ENCODE measurements at places on chromosomes 5 and 9. TPM values are rescaled to one million over a fixed set of nuclear protein-coding genes. Genes with fewer than 3 reads are reported as not detected.

Gene SLC36A2
- total RNA-seq, result not detected

Gene LCN9
- total RNA-seq, result not detected

Gene CTXN3
- not detected for total RNA-seq

Gene LNPEP
- 41.4 TPM for total RNA-seq

Gene MYORG
- total RNA-seq, result 2.6 TPM

GRCh38 chr5:135309391-135310327 is 89.4 kb downstream of the MACROH2A1 start:
- DNase-seq, result no peak

DNA sequence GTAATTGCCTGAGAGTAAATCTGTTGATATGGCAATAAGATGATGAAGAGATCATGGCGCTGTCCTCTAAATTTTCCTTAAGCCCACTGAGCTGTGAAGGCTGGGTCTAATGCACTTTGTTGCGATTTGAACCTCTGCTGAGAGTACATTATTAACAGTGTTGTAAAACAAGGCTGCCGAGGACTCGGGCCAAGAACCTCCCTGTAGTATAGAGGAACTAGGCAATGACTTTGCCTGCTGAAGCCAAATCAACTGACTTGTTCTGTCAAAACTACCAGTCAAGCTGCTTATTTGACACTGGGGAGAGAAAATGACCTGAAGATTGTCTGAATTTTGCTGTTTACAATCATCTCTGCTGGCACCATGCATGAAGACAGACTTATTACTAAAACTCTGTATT is 1154.7 kb downstream of the DTWD2 start:
- DNase-seq, result no peak

GRCh38 chr5:54679686-54680085 is 162.1 kb downstream of the SNX18 start:
- DNase-seq, result no peak

GRCh38 chr5:136308212-136308795 is 57.0 kb downstream of the TRPC7 start:
- DNase-seq, result peak; percentile 14

DNA sequence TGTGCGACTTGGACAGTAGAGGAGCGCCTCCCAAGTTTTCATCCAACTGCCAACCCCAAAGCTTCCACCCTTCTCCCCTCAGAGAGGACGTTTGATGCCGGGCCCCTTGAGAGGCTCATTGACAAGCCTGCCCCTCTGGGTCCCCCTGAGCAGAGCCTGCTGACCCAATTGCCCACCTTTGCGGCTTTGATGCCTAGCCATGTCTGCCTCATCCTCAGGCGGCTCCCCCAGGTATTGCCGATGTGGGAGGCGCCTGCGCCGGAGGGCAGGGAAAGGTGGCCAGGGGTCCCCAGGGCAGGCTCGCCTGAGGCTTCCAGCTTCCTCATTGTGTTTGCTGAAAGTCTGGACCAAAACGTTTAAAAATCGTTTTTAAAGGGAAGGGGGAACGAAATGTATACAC is 1.4 kb downstream of the ODF2 start:
- no peak for DNase-seq

DNA sequence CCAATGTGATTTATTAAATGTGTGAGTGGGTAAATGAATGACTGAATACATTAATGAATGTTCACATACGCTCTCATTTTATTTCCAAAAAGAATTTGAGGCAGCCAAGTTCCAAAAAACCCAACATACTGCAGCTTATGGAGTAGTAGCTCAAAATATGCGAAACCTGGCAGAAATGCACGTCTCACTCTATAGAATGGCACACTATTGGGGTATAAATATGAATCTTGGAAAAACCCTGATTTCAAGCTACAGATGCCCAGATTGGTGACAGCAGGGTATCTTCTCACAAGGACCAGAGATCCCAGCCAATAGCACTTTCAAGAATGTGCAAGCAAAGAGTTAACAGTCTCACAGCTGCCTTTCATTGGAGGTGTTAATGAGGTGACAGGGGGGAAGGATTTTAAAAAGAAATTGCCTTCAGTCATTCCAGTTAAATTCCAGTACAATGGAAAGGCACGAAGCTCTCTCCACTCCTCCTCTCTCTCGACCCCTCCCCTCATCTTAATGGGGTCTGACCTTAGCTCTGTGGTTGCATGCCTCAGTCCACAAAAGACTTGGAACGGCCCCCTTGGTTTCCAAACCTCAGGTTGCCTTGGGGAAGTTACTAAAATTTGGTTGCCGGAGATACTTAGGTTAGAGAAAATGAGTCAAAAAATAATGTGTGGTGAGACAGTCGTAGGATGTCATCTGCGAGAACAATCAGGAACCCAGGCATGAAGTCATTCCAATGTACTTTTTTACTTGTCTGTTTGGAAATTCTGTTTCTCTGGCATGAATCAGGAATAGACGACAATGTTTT is 307.4 kb downstream of the NFIB start:
- DNase-seq, result no peak

DNA sequence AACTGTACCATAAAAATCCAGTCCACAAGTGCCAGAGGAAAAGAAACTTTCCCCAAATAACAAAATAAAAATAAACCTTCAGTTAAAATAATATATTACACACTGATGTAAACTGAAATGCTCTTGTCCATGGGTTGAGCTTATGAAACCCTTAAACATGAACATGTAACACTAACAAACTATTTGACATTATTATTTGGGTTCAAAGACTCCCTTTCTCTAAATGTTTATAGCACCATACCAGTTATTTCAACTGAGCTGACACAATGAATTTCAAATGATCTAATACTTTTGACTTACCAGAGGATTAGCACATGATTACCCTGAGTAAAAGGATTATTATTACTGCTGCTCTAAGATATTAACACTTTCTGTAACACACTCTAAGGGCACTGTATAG is 251.1 kb downstream of the BNC2 start:
- no peak for DNase-seq

DNA sequence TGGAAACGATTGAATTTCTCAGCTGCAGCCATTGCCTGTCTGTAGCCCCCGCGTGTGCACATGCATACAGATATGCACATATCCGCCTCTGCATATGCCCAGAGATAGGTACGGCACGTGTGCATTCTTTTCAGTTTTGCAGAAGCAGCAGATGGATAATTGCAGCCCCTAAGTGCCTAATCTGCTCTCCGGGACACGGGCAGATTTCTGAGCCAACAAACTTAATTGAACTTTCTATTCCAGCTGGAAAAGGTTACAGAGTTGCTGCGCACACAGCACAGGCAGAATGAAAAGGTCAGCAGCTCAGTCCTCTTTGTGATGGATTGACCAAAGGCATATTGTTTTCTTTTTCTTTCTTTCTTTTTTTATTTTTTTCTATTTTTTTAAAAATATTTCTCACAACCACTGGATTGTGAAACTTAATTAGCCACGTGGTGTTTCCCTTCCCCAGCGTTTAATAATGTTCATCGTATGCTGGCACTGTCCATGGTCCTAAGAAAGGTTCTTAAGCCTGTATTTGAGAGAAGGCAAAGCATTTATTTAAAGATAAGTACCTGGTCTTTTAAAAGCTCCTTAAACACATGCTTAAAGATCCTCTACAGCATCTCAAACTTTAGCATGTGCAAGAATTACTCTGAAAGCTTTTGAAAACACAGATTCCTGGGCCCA is 270.2 kb upstream of the BRINP1 start:
- peak; percentile 1 for DNase-seq

GRCh38 chr5:81679885-81680284 is 71.0 kb downstream of the SSBP2 start:
- no peak for DNase-seq

DNA sequence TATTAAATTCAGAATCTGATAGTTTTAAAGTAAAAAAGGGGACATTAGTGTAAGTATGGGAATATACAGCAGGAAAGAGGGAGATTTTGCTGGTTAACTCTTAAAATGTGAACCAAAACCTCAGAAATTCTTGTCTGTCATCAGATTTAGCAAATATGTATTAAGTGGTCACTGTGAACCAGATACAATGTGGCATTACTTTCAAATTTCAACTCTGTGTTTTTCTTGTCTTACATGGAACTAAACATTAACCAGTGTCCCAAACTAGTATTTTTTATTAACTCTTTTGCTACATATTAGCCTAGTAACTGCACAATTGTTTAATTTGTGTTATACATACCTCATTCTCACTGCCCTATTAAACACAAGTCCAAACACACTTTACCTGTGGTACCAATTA is 259.9 kb upstream of the RASA1 start:
- DNase-seq, result no peak

- no peak for DNase-seq
Observed at GRCh38 chr5:143739746-143740145, 72.2 kb upstream of the HMHB1 start.

DNA sequence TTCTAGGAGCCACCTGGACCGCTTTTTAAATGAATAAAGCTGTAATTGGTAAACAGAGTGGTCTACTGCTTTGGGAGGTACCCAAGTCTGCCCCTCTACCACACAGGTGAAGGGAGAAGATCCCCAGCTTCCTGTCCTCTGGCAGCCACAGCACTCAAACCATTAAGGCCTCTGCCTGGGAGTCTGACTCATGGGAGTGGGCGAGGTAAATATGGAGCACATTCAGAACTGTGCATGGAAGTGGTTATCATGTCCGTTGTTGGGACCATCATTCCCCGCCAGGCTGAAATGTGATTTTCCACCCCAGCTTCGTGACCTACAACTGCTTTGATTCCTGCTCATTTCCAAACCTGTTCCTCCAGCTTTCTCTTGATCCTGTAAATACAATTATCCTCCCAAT is 59.5 kb upstream of the ALDH1B1 start:
- DNase-seq, result no peak

DNA sequence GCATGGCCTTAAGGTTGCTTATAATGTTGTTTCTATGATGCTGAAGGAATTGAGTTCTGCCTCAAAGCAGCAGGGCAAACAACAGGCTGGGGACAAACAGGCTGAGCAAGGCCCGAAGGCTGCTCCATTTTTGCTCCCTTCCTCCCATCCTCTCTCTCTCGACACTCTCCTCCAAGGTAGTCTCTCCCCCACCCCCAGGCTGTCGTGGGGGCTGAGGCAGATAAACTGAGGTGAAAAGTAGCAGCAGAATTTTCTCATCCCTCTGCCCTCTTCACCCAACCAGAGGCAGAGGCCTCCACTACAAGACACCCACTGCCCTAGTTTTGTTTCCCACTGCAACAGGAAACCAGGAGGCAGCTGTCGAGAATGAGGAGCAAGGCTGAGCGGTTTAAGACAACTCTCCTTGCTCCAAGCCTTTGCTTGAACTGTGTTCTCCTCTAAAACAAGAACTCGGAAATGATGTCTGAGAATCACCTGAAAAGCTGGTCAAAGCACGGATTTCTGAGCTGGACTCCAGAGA is 13.5 kb upstream of the GNA14 start:
- DNase-seq, result peak; percentile 28

GRCh38 chr9:133129001-133129795 is 8.2 kb upstream of the RALGDS start:
- no peak for DNase-seq

- DNase-seq, result peak; percentile 3
Observed at GRCh38 chr9:111730937-111731567, 63.7 kb downstream of the SHOC1 start.

DNA sequence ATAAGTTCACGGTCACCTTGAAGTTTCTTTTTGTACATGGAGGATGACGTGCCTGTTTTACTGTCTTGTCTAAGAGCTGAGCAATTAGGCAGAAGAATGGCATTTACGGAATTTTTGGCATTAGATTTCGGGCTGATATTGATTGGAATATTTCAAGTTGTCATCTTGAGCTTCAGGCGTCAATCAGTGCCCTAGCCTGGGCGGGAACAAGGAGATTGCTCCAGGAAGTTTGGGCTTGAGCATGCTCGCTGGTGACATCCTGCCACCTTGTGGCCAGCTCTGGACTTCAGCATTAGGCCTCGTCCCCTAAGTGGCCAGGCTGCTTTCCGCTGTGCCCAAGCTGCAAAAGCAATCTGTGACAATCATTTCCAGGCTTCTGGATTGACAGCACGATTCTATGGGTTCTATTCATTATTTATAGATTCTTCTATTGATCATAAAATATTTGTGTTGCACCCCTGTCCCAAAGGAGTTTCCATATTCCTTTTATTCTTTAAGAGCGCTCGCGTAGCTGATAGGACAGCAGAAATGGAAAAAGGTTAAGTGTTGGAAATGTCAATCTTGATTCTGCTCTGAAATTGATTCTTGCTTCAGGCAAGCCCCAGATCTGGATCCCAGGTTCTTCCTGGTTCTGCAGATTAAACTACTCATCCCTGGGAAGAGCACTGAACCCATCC is 79.3 kb downstream of the SLC28A3 start:
- DNase-seq, result peak; percentile 83

DNA sequence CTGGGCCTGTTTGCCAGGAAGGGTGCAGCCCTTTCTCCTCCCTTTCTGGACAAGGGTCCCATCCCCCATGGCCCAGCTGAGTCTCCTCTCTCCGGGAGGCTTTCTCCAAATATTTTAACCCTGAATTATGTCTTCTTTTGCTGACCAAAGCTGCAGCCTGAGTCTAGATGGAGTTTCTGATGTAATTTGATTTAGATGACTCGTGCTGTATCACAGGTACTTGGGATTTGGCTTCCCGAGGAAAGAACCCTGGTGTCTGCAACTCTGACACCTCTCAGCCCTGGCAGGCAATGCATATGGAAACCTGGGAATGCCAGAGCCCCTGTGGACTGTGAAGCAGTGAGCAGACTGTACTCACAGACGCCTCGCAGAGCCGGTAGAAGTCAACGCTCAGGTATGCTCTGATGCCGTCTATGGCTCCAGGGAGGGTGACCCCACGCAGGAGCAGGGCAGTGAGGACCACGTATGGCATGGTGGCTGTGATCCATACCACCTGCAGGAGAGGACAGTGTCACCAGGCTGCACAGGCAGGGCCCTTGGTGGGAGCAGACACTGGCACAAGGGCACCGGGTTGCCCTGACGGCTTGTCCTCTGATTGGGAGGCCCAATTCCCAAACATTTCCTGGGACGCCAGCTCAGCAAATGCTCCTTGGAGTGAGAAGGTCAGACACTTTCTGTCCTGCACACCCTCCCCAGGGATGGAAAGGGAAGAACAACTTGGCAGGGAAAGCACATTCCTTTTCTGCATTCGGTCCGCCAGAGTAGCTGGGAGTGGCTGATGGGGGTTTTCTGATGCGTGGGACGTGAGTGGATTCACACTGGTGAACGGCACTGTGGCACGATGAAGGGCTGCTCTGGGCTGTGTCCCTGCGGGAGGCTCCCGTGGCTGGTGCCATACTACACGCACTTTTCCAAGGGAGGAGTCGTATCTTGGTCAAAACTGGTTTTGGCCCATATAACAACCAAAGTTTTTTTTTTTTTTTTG is 24.7 kb downstream of the SLC6A3 start:
- DNase-seq, result peak; percentile 43
